ENCODE measurements at places on chromosomes 5 and 9. TPM values are rescaled to one million over a fixed set of nuclear protein-coding genes. Genes with fewer than 3 reads are reported as not detected.

GRCh38 chr9:133335924-133336811, at the start of gene SURF6:
Gene SURF6 (minus strand): TSS chr9:133336188. CDS start chr9:133336132, 56 bp downstream.
- DNase-seq, result peak; percentile 97

IL11RA gene
- total RNA-seq, result 44.2 TPM

NEURL1B gene
- 0.23 TPM for total RNA-seq

GRCh38 chr9:16335788-16336580, 534.5 kb downstream of the BNC2 start:
- DNase-seq, result no peak

CDC20B gene
- not detected for total RNA-seq

SH3RF2 gene
- total RNA-seq, result not detected

GRCh38 chr5:34928267-34928666, 1.1 kb upstream of the DNAJC21 start:
- no peak for DNase-seq

CCL21 gene
- not detected for total RNA-seq

- no peak for DNase-seq
Observed at GRCh38 chr5:81213070-81213469, 20.1 kb upstream of the CKMT2 start.

GRCh38 chr9:107744873-107745272, 255.3 kb upstream of the KLF4 start:
- no peak for DNase-seq

- DNase-seq, result no peak
Observed at GRCh38 chr5:77852514-77853352, 76.6 kb upstream of the TBCA start.

DNA sequence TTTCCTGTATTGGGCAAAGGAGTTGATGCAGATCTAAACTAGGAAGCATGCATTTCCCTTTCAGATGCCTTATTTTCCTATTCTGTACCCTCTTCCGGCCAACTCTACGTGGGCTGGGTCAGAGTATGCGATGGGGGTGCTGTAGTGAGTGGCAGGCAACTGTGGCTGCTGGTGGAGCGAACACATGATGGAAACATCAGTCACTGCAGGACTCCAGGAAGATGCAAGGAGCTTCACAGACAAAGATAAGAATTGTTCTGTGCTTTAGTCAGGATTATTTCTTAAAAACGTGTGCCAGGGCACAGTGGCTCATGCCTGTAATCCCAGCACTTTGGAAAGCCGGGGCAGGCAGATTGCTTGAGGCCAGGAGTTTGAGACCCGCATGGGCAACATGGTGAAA, 75.1 kb downstream of the PSAT1 start:
- no peak for DNase-seq

DNA sequence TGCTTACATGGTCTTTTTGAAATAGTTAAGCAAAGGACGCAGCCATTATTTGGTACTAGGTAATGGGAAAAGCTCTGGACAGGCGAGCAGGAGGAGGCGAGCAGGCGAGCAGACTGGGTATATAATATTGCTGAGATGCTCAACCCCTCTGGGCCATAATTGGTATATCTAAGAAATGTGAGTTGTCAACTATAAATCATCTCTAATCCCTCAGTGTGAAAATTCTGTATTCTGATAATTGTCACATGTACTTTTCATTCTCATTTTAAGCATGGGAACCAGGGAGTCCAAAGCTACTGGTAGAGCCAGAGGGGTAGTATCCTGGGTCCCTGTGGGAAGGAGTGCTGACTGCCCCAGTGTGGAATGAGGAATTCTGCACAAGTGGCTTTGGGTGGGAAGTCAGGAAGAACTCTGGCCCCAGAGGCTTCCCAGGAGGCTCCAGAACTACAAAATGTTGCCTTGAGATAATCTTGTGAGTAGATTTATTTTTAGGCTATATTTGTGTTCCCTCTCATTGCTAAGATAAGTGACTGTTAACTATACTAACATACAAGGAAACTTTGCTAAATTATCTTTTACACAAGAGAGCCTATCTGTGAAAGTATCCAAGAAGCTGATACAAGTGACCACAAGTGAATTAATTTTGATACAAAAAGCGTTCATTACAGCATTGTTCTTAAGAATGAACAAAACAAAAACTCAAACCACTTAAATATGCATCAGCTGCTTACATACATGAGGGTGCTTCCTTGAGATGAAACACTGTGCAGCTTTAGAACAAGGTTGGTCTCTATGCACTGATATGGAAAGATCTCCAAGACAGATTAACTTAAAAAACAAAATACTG, 70.5 kb upstream of the TNFAIP8 start:
- no peak for DNase-seq

DNA sequence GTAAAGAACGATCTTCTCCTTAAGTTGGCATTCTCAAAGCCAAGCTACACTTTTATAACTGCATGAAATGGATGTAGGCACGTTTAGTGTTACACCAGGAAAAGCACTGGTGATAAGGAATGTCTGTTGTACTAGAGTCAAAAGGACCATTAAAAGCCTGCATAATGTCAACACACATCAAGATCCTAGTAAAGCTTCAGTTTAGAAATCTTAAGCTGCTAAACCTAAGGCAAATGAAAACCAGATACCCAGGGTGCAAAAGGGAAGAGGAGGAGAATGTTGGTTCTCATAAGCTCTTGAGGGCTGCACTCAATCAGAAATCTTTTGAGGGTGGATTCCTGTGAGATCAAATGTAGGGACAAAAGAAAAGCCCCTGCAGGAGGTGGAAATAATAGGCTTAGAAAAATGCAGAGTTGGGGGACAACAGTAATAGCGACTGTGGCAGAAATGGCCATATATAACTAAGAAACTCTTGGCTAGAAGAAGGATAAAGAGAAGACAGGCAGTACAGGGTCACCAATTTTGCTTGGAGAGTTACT, 148.2 kb downstream of the FBXL17 start:
- no peak for DNase-seq

DNA sequence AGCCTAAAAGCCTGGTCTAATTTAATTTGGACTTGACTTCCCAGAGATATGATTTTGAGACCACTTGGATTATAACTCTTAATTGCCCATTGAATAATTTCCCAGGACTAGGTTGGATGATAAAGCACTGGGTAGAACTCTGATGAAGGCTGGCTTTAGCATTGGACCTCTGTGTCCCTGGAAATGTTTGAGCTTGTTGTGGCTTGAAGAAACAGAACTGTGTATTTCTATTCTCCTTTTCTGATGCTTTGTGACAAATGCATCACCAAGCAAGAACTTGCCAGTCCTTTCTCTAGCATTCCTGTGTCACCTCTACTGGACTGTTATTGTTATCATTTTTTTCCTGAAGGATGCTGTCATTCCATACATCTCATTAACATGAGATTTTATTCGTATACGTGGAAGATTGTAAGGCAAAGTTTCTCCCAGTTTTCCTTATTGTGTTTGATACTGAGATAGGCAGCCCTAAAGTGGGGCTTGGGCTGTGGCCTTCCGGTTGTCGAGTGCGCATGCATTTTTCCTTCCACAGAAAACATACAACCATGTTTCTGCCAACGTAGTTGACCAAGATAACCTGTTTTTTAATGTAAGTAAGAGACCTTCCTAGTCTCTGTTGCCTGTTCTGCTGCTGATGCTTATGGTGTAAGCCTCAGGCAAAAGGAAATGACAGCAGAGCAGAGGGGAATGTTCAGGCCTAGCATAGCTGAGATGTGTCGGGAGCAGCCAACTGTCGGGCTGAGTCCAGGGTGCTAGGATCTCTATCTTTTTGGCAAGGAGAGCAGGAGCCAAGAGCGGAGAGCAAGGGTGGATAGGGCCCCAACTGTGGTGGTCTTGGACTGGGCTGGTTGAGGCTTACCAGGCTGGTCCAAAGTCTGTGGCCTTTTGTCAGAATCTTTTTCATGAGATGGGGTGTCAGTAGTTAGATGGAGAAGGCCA, 2.3 kb downstream of the NTRK2 start:
- no peak for DNase-seq

DNA sequence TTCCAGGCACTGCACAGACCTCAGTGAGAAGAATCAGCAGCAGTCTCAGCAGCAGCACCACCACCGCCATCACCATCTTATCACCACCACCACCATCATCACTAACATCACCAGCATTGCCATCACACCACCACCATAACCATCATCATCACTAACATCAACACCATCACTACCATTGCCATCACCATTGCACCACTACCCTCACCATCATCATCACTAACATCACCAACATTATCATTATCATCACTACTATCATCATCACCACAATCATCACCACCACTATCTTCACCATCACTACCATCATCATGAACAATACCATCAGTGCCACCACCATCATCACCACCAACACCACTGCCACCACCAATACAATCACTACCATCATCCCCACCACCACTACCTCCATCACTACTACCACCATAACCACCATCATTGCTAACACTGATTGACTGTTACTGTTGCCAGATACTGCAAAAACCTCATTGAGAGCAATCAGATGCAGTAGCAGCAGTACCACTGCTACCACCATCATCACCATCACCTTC, 61.7 kb downstream of the ABLIM3 start:
- DNase-seq, result no peak

DNA sequence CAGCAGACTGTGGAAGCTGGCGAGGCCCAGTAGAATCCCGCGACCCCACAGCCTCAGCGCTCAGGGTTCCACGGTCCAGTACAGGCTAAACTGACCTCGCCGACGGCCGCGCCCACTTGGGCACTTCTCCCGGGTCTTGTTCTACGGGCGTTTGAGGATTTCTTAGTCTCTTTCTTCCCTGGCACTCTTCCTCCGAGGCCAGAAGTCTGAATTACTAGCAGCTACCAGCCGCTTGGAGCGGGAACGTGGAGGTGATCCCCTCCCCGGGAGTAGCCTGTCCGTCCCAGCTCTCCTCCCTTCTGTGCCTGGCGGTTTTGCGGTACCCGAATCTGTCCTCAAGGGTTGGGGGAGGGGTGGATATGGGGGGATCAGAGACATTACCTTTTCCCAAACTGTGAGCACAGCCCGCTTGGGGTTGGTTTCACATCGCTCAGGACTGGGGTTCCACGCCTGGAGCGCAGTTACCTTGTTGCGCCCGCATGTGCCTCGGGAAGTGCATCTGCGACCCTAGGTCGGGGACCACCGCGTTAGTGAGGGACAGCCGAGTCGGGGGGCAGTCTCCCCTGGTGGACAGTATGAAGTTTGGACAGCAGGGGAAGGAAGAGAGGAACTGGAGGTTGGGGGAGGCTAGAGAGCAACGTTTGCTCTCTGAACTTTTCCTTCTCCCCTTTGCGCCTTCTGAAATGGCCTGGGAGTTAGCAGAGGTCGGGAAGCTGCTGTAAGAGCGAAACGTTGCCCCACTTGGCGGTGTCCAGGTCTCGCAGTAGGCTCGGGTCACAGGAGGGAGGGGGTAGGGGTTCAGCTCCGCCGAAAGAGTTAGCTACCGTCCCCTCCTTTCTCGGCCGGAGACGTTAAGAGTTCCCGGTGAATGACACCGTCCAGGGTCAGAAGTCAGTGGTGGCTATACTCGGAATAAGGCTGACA, 190.8 kb downstream of the MEF2C start:
- DNase-seq, result no peak

- DNase-seq, result no peak
Observed at GRCh38 chr5:173282916-173283315, 45.3 kb downstream of the STC2 start.

DNA sequence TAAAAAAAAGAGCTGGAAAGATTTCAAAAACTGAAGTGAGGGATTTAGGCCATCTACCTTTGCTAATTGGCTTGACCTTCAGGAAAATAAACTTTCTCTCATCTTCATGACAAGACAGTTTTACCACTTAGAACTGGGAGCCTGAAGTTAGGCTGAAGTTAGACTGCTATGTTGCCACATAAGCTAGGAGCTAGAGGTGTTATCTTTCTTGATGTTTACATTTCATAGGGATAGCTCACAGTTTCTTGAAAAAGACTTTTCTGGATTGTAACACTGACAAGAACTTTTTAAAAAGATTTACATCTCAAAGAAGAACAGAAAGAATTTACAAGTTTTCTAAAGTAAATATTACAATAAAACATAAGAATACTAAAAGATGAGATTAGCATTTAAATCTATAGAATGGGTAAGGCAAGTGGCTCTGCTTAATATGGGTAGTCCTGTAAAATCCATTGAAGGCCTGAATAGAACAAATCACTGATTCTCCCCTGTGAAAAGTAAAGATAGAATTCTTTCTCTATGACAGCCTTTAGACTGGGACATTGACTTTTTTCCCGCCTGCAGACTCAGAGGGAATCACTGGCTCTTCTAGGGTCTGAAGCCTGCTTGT, 1665.4 kb upstream of the CDH9 start:
- DNase-seq, result no peak

DNA sequence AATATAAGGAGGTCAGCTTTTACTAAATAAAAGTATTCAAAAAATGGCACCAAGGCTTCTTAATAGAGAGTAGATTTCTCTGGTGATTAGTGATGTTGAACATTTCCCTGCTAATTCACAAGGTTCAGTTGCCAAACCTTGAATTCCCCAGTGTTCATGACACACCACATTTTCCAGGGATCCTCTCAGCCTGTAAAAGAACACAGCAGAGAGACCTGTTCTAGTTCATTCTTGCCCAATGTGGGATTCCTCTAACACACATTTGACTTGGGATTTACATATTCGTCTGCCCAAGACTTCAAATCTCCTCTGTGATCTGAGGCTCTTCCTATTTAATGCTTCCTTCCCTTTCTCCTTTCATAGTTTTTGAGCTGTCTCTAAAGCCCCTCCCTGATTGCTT, 273.2 kb upstream of the CDH9 start:
- DNase-seq, result no peak

GRCh38 chr9:22913518-22913917, 466.9 kb downstream of the DMRTA1 start:
- DNase-seq, result no peak

- DNase-seq, result no peak
Observed at GRCh38 chr5:159104051-159104651, 4.4 kb upstream of the EBF1 start.

DNA sequence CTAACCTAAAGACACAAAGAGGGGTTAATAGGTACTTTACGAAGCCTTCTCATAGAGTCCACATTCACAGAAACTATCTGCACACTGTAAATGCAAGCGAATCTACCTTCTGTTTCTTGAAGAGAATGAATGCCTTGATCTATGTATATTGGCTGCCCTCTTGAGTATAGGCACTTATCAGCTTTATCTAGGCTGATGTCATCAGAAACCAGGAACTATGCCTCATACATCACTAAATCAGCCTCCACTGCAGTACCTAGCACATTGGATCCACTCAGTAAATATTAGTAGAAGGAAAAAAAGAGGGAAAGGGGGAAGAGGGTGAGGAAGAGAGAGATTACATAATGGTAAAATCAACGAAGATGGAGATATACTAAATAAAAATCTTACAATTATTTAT, 477.1 kb downstream of the CAAP1 start:
- no peak for DNase-seq
